NCI-H226 (cell line): ENCODE measurements at places on chromosomes 11 and 22.

DNA sequence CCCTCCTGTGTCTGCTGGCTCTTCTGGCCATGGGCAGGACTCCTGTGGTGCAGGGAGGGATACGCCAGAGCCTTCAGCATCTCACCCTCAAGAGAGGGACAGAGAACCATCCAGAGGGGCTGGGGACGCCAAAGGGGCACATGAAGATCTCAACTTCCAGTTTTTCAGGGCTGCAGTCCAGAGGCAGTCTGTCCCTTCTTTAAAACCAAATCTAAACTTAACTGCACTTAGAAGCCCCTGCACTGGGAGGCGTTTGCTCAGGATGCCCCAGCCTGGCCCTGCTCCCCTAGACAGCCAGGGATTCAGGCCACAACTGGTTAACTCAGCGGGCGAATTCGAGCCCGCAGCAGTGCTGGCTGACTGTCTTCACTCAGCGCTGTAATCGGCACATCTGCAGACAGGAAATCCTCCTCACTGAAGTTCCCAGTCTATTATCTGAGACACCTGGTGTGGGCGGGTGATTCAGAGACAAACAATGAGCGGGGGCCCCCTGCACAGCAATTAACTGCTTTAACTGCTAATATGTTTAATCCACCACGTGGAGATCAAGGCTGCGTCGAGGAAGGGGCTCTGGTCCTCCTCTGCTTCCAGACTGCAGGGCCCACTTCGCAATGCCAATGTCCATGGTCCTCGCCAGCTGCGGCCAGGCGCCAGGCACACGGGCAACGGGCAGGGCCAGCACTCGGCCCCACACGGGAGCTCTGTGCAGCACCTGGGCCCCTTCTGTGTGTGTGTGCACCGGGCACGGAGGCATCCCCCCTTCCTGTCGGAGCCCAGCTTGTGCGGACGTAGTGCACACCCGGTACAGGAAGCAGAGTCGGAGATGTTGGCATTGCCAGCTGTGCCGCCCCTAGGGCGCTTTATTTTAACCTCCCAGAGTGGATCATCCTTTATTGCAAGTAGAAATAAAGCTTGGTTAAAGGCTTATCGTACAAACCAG is 36.9 kb upstream of the GNB1L start:
- DNase-seq = peak; percentile 65

DNA sequence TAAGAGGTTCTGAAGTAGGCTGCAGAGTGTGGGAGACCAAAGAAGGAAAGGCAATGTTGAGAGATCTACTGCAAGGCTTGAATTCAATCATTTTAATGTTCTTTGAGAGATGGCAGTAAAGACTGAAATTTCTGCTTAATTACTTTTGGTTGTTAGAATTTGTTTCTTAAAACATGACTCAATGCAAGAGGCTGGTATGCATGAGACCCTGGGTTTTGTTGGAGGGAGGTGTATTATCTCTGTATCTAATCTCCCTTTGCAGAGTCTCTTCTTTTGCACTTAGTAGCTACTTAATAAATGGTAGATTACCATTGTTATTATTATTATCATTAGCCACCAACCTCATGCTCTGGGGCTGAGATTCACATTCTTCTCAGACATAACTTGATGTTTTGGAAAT is 87.4 kb upstream of the DRD2 start:
- DNase-seq = no peak

GRCh38 chr11:67119585-67120391 is 725 bp downstream of the KDM2A start:
- no peak for DNase-seq

- no peak for DNase-seq
These were observed 36.2 kb downstream of the MPPED1 start for GRCh38 chr22:43448048-43448447.

DNA sequence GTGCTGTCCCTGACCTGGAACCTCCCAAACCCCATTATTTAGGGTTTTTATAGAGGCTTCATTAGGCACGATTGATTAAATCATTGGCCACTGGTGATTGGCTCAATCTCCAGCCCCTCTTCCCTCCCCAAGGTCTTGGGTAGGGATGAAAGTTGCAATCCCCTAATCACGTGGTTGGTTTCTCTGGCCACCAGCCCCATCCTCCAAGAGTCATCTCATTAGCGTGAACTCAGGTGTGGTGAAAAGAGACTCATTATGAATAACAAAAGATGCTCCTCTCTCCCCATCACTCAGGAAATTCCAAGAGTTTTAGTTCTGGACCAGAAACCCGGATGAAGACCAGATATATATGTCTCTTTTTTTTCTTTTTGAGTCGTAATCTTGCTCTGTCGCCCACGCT is 7.6 kb upstream of the MARK2 start:
- DNase-seq = no peak

DNA sequence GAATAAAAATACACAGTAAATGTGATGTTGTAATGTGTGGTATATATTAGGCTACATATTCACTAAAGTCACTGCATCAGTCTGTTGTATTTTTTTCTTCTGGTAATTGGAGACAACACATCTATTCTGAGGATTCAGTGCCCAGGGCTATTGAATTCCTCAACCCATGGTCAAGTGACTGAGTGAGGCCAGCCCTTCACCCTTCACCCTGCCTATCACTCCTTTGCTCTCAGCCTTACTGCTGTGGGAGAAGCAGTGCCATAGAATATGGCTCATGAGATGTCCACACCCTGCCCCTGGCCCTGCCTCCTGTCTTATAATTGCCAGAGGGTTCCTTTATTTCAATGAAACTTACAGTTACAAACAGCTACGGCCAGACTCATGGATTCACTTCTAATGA is 295.6 kb downstream of the NTM start:
- DNase-seq = no peak

- DNase-seq = no peak
These were observed 53.1 kb downstream of the EHF start for GRCh38 chr11:34674038-34674437.

- no peak for DNase-seq
These were observed 173.2 kb downstream of the LARGE1 start for GRCh38 chr22:33747029-33747428.

DNA sequence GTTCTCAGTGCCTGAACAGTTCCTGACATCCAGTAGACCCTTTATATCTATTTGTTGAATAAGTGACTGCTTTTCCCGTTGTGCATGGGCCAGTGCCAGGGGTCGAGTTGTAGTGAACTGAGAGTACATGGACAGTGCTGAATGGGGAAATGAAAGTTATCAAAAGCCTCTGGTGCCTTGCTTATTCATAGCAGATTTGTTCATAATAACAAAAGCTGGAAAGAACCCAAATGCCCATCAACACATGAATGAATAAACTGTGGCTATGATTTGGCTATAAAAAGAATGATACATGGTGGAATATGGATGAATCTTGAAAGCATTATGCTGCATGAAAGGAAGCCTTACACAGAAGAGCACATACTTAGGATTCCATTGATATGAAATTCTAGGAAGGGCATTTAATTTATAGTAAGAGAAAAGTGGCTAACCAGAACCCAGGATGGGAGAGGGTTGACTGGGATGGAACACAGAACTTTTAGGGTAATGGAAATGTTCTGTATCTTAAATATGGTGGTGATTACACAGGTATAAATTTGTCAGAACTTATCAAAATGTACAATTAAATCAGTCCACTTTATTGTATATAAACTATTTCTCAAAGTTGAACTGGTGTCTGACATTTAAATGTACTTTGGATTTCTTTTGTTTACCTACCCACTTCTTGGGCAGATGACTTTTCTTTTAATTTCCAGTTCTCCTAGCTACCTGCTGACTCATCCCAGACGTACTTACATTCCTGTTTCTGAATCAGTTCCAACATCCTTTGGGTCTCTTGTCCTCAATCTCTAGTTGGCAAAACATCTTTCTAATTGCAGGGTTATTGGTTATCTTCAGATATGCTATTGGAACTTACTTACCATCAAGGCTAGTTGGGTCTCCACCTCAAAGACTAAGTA is 42.8 kb downstream of the PACS1 start:
- DNase-seq = peak; percentile 81

GRCh38 chr11:94925422-94926270 is 47.7 kb downstream of the CWC15 start:
- DNase-seq = no peak

DNA sequence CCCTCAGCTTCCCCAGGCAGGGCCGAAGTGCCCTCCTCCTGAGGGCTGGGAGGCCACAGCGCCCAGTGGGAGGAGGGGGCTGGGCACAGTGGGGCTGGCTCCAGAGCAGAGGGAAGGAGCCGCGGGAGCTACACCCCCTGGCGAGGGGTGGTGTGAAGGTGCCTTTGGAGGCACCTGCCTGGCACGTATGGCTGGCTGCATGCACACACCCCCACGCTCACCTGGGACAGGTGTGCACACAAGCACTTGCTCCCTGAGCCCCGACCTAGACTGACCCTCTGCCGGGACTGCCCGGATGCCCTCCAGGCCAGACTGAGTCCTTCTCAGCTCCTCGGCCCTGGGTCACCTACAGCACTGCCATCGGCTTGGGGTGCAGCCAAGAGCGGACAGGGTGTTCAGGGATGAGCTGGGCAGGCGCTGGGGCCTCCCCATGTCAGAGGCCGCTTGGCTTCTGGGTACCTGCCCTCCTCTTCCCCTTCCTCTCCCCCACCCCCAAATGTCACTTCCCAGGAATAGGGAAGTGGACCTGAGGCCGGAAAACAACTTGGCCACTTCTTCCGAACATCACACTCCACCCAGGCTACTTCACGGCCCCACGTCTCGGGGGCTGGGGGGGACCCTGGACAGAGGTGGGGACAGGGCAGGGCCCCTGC is 7.4 kb upstream of the PIM3 start:
- DNase-seq = no peak

- no peak for DNase-seq
These were observed 2.9 kb downstream of the MYBPC3 start for GRCh38 chr11:47349521-47350095.

GRCh38 chr11:3853899-3854659 is 1.4 kb upstream of the STIM1 start:
- no peak for DNase-seq
